Kidney (tissue), 22 donors: ENCODE measurements at places on chromosomes 12 and 14. TPM values are rescaled to one million over a fixed set of nuclear protein-coding genes. Genes with fewer than 3 reads are reported as not detected.

- DNase-seq = no peak
- no peaks in the 10 kb centered on the region for H3K27me3 ChIP-seq
- no peak overlapping the region for H3K27ac ChIP-seq
Measured at GRCh38 chr14:55546212-55546874, 33.7 kb upstream of the KTN1 start.

DNA sequence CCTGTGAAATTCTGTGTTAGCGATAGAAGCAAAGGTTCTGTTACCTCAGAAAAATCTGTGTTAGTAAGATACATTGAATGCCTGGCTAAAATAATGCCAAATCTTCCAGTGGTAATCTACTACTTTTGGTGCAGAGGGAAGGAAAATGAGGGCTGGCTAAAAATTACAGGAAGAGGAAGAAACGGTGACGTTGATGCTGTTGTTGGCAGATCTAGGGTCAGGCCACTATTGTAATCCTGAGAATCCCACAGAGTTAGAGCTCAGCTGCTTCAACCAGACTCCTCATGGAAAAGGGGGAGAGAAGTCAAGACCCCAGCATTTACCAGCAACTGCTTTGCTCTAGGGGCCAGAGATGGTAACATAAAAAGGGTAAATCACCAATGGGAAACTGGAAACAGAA lies 145.1 kb downstream of the PPM1H start:
- H3K27ac ChIP-seq = no peak overlapping the region
- H3K36me3 ChIP-seq = no peaks in the 10 kb centered on the region
- no peak overlapping the region for H3K4me3 ChIP-seq
- H3K27me3 ChIP-seq = no peaks in the 10 kb centered on the region
- peaks cover 7% of the 10 kb centered on the region for H3K4me1 ChIP-seq
- no peak for DNase-seq

- no peak overlapping the region for H3K4me3 ChIP-seq
- no peaks in the 10 kb centered on the region for H3K36me3 ChIP-seq
- no peak overlapping the region for H3K27ac ChIP-seq
- H3K4me1 ChIP-seq = no peaks in the 10 kb centered on the region
- DNase-seq = no peak
Measured at GRCh38 chr12:68727776-68728175, 18.2 kb upstream of the SLC35E3 start.

The ZDHHC22 gene
- not detected for total RNA-seq

The TAS2R20 gene
- total RNA-seq = 4.1 TPM

DNA sequence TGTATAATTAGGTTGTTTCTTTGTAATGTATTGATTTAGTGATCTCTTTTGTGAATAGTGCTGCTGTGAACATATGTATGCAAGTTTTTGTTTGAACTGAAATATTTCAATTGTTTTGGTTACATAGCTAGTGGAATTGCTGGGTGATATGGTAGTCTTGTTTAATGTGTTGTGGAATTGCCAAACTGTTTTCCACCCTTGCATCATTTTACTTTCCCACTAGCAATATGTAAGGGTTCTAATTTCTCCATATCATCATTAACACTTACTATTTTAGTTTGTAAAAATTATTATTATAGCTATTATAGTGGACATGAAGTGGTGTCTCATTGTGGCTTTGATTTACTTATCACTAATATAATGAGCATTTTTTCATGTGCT lies 5.9 kb downstream of the G2E3 start:
- H3K36me3 ChIP-seq = no peaks in the 10 kb centered on the region
- DNase-seq = no peak
- no peaks in the 10 kb centered on the region for H3K27me3 ChIP-seq
- H3K27ac ChIP-seq = no peak overlapping the region
- no peaks in the 10 kb centered on the region for H3K4me1 ChIP-seq

The TEX52 gene
- not detected for total RNA-seq

- H3K4me3 ChIP-seq = no peak overlapping the region
- H3K27me3 ChIP-seq = no peaks in the 10 kb centered on the region
- no peak overlapping the region for H3K27ac ChIP-seq
- DNase-seq = no peak
Measured at GRCh38 chr14:78242086-78242485, 71.9 kb downstream of the NRXN3 start.

DNA sequence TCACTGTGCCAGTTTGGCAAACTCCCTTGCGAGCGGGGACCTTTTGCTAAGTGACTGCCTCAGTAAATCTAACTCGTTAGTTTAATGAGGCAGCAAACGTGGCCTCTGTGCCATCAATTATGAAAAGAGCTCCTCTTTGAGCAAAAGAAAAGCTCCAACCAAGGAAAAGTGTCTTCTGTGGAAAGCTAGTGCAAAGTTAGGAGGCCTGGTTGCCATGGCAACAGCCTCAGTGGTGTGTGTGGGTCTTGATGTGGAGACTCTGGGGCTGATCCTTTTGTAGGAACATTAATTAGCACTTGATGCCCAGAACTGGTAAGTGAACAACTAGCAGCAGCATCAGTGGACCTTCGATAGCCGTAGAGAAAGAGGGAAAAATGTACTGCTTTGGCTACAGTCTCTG lies 145.7 kb downstream of the CHST11 start:
- H3K4me3 ChIP-seq = no peak overlapping the region
- no peaks in the 10 kb centered on the region for H3K4me1 ChIP-seq
- H3K27me3 ChIP-seq = no peaks in the 10 kb centered on the region
- H3K36me3 ChIP-seq = no peaks in the 10 kb centered on the region

- no peak for DNase-seq
- no peaks in the 10 kb centered on the region for H3K27me3 ChIP-seq
- no peak overlapping the region for H3K4me3 ChIP-seq
- H3K36me3 ChIP-seq = no peaks in the 10 kb centered on the region
Measured at GRCh38 chr14:30620178-30620577, 1.9 kb upstream of the SCFD1 start.

DNA sequence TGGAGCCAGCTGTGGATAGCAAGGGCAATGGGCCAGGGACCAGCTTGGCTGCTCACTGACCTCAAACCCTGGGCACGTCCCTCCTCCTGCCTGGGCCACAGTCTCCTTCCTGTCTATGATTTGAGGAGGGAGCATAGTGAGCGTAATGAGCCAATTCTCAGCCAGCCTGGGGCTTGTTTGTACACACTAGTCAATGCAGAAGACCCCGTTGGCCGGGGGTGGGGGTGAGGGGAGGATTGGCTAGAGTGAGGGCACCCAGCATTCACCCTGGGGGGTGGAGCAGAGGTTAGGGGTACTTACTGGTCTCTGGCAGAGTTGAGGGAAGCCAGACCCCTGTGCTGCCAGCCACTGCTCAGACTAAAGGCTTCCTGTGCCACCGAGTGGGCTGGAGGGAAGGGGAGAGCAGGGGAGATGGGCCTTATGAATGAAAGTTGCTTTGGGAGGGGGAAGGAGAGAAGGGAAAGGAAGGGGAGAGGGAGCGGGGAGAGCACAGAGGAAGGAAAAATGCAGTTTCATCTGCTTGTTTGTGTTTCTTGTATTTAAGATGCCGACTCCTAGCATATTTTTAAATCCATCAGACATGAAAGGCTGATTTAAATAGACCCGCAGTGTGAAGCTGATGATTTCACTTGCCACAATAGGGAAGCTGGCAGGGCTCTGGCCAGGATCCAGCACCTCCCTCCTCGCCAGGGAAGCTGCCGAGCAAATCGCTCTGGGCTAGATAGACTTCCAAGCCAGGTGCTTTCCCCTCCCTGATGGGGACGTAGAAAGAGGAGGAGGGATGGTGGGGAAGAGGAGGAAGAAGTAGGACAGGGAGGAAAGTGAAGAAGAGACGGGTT lies 114.0 kb downstream of the PRMT8 start:
- H3K4me1 ChIP-seq = no peaks in the 10 kb centered on the region
- H3K4me3 ChIP-seq = no peak overlapping the region
- H3K36me3 ChIP-seq = no peaks in the 10 kb centered on the region

DNA sequence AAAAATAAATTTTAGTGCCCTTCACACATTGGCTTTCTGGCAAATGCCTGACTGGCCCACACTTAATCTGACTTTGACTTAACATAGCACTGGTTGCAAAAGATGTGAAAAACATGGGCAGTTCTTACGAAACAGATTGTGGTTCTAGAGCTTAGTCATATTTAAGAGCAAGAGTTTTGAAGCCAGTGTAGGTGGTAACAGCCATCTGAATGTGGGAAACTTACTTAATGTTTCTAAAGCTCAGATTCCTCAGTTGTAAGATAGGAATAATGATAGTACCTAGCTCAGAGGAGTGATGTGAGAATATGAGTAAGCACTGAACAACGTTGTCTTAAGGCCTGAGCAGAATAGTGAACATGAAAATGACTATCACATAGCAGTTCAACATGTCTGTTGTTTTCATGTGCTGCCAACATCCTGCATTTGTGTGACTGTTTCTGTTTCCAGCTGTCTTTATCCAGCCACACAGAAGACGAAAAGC lies 262.7 kb downstream of the SYT1 start:
- H3K4me3 ChIP-seq = no peak overlapping the region
- H3K27ac ChIP-seq = no peak overlapping the region

- no peak for DNase-seq
- no peak overlapping the region for H3K27ac ChIP-seq
- H3K4me1 ChIP-seq = no peaks in the 10 kb centered on the region
- no peaks in the 10 kb centered on the region for H3K27me3 ChIP-seq
- no peak overlapping the region for H3K4me3 ChIP-seq
Measured at GRCh38 chr12:119649202-119649808, 18.6 kb upstream of the PRKAB1 start.

GRCh38 chr14:62189698-62190097 lies 427.5 kb downstream of the SNAPC1 start:
- no peak overlapping the region for H3K27ac ChIP-seq
- H3K36me3 ChIP-seq = no peaks in the 10 kb centered on the region
- no peak for DNase-seq
- no peaks in the 10 kb centered on the region for H3K27me3 ChIP-seq
- H3K4me3 ChIP-seq = no peak overlapping the region

GRCh38 chr14:54329082-54329695 lies 67.6 kb upstream of the CDKN3 start:
- H3K4me1 ChIP-seq = peaks cover 4% of the 10 kb centered on the region
- H3K27me3 ChIP-seq = no peaks in the 10 kb centered on the region
- H3K4me3 ChIP-seq = no peak overlapping the region
- H3K36me3 ChIP-seq = no peaks in the 10 kb centered on the region

The LIN7A gene
- total RNA-seq = 9.7 TPM

The IL22 gene
- total RNA-seq = not detected

DNA sequence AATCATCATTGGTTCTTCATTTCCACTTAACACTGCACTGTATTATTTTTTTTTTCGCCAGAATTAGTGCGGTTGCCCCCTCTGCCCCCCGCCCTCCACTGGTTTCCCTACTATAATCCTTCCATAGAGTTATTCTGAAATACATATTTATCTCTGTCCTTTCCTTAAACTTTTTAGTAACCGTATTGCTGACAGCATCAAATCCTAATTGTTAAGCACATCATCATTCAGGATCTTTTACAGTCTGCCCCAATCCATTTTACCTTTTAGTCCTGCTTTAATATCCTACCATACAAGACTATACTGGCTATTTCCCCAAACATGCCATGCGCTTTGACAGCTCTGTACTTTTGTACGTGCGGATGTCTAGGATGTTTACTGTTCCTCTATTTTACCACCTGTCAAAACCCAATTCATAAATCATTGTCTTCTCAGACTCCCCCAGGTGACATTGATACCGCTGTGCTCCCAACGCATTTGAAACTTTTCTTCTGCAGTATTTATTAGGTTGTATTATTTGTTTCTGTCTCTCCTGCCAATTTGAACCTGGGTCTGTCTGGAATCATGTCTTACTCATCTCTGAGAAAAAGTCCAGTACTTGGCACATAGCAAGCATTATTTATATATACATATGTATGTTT lies 1.0 kb downstream of the FGFR1OP2 start:
- H3K4me3 ChIP-seq = peak overlapping the region; percentile 89
- no peaks in the 10 kb centered on the region for H3K27me3 ChIP-seq
- peak overlapping the region; percentile 98 for H3K27ac ChIP-seq
- DNase-seq = peak; percentile 26

- no peaks in the 10 kb centered on the region for H3K4me1 ChIP-seq
- H3K4me3 ChIP-seq = no peak overlapping the region
- H3K27me3 ChIP-seq = no peaks in the 10 kb centered on the region
- no peaks in the 10 kb centered on the region for H3K36me3 ChIP-seq
Measured at GRCh38 chr14:42222924-42223471, 616.3 kb downstream of the LRFN5 start.

DNA sequence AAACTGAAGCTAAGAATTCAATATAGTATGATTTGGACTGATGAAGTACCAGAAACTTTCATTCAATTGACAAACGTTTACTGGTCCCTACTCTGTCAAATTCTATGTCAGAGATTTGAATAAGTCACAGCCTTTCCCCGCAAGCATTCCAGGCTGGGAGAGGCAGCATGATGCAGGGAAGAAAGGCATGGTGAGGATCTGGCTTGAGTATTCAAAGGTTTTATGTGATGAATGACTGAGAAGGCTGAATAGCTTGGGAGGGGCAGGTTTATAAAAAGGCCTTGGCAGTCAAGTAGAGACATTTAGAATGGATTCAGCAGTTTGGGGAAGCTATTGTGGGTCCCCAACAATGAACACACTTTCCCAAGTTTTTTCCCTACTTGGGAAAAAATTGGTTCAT lies 431.8 kb downstream of the DPF3 start:
- no peaks in the 10 kb centered on the region for H3K36me3 ChIP-seq
- H3K27me3 ChIP-seq = no peaks in the 10 kb centered on the region
- DNase-seq = no peak
- H3K4me3 ChIP-seq = no peak overlapping the region

DNA sequence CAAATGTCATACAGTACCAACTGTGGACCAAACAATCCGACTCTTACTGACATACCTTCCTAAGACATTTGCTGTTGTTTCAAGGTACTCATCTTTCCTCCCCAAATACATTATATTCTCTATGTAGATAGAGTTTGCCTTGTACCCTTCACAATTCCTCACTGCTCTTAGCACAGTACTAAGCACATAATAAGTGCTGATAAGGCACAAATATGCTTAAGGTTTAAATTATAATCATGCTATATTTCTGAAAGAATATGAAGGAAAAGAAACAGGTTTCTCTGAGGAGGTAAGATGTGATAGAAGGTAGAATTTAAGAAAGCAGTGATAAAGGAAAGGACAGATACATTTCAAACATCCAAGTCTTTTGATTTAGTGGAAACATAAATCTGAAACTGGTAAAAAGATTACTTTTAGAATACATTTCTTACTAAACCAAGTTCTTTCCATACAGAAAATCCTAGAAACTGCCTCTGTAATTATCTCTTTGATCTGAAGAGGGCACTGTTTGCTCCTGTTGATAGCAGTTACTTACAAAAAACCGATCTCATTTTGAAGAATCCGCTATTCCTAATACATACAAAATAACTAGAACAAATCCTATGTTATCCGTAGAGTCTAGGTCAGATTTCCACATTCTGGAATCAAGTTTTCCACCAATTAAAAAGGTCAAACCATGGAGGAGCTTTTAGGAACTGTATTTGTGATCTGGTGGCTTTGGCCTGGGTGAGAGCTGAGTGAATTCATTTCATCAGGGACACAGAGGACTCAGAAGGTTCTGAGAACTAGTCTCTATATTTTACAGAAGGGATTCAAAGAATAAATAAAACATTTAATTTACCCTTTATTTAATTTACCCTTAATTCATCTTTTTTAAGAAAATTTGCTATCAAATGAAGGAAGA lies 311.9 kb downstream of the DAD1 start:
- H3K27me3 ChIP-seq = no peaks in the 10 kb centered on the region
- H3K4me3 ChIP-seq = no peak overlapping the region
- H3K4me1 ChIP-seq = no peaks in the 10 kb centered on the region
- no peak overlapping the region for H3K27ac ChIP-seq
- no peaks in the 10 kb centered on the region for H3K36me3 ChIP-seq

The PRH1 gene
- total RNA-seq = 28.7 TPM
